Hepatocyte (in vitro differentiated cells): ENCODE measurements at places on chromosomes 3 and 15. TPM values are rescaled to one million over a fixed set of nuclear protein-coding genes. Genes with fewer than 3 reads are reported as not detected.

The ALDH1A2 gene
- total RNA-seq: 5.3 and 7.3 TPM in 2 replicates

The EFHB gene
- 0.64 and 0.70 TPM in 2 replicates for total RNA-seq

The TEX9 gene
- total RNA-seq: 7.4 and 9.0 TPM in 2 replicates

The GHRL gene
- total RNA-seq: 12.4 and 14.0 TPM in 2 replicates

The EFCAB12 gene
- 0.20 and 0.44 TPM in 2 replicates for total RNA-seq

The CPN2 gene
- total RNA-seq: 3.3 and 3.5 TPM in 2 replicates

The UTS2B gene
- 0.07 TPM in 1 of 2 replicates, not detected in the other for total RNA-seq

The SHC4 gene
- 1.00 and 1.2 TPM in 2 replicates for total RNA-seq

The ALS2CL gene
- 8.5 and 14.4 TPM in 2 replicates for total RNA-seq
